ENCODE measurements at places on chromosomes 6 and 20.

GRCh38 chr6:136793363-136793762 lies 1.1 kb upstream of the MAP3K5 start:
- peak overlapping the region; percentile 97 for H3K27ac ChIP-seq
- H3K4me3 ChIP-seq = peak overlapping the region; percentile 97
- H3K36me3 ChIP-seq = peaks cover 5% of the 10 kb centered on the region
- no peak for DNase-seq
- peaks cover 19% of the 10 kb centered on the region for H3K4me1 ChIP-seq

DNA sequence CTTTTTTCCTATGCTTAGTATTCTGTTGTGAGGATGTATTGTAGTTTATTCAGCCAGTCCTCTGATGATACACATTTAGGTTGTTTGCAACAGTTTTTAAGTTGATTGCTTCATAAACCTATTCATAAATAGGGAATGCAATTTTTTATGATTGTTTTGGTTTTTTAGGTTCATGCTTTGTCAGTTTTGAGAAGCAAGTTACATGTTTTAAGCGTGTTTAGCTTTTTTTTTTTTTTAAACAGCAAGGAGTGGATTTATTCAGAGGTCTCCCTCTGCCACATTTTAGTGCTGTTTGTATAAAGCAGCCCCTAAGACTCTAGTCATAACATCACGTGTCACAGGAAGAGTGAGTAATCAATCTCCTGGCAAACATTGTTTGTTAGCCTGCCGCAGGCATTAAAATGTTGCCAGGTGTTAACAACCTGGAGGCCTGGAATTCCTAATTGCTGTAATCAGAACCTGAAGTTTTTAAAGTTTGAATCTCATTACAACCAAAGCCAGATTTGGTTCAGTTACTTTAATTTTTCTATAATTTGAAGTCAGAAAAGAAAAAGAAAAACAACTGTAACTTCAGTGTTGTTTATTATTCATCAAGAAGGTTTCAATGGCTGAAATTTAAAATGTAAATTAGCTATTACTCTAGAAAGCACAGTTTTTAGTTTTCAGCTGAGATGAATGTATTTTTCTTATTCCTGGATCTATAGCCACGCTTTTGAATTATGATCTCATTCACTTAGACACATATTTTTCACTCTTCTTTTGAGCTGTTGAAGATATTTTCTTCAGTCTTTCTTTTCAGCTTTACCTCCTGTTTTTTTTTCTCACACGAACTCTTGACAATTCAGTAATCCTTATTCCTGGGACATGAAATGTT lies 59.2 kb downstream of the KCNS1 start:
- peaks cover 32% of the 10 kb centered on the region for H3K4me1 ChIP-seq
- H3K27me3 ChIP-seq = no peaks in the 10 kb centered on the region
- DNase-seq = no peak

DNA sequence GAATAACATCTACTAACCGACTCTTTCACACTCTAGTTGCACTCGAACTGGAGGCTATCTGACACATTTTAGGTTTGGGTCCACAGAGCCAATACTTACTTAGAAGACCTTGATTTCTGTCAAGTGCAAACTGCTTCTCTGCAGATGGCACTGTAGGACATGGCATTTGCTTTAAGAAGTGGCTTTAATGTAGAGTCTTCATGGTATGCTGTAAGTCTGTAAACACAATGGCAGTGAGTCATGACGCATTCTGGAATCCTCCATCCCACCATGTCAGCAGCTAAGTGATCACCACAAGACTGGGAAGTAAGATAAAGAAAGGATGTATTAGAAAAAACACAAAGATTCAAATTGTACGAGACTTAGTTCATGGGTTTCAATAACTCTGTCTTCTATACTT lies 377.0 kb upstream of the NOX3 start:
- H3K4me1 ChIP-seq = no peaks in the 10 kb centered on the region
- H3K27me3 ChIP-seq = no peaks in the 10 kb centered on the region
- H3K36me3 ChIP-seq = no peaks in the 10 kb centered on the region
- no peak overlapping the region for H3K27ac ChIP-seq
- DNase-seq = no peak

DNA sequence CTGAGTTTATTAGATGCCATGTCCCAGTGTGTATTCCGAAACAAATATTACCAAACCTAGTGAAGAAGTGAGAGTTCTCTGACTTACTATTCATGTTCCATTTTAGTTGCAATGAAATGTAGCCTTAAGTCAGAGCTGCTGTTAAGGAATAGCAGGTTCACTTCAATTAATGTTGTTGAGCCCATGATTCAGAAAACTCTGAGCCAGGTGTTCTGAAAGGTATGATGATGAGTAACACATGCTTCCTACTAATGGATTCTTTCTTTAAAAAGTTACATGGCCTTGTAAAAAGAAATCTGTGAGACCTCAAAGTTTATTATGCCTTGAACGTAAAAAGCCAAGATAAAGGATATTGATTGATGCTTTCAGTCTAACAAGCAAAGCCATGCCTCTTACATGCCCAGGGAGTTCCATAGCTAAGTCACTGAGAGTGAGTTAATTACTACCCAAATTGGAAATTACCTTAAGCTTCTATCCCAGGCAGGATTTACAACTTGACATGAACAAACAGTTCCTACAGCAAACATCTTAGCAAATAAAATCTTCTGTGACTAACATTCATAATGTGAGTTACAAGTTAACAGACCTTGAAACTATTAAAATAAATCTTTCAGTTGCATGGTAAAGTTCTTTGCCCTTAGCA lies 122.9 kb downstream of the AKAP7 start:
- no peaks in the 10 kb centered on the region for H3K27me3 ChIP-seq
- no peak for DNase-seq
- no peak overlapping the region for H3K4me3 ChIP-seq
- peaks cover 11% of the 10 kb centered on the region for H3K4me1 ChIP-seq
- peaks cover 3% of the 10 kb centered on the region for H3K36me3 ChIP-seq
- H3K27ac ChIP-seq = peak overlapping the region; percentile 51

- H3K27me3 ChIP-seq = peaks cover 75% of the 10 kb centered on the region
- DNase-seq = no peak
- H3K4me1 ChIP-seq = no peaks in the 10 kb centered on the region
- H3K4me3 ChIP-seq = no peak overlapping the region
- no peak overlapping the region for H3K27ac ChIP-seq
- H3K36me3 ChIP-seq = peaks cover 4% of the 10 kb centered on the region
Observed at GRCh38 chr20:10662661-10663458, 10.9 kb downstream of the JAG1 start.

- no peaks in the 10 kb centered on the region for H3K36me3 ChIP-seq
- no peaks in the 10 kb centered on the region for H3K27me3 ChIP-seq
- no peak for DNase-seq
- H3K4me3 ChIP-seq = no peak overlapping the region
- no peak overlapping the region for H3K27ac ChIP-seq
Observed at GRCh38 chr6:114024746-114025145, 53.8 kb upstream of the HDAC2 start.

GRCh38 chr20:42603655-42604054 lies 586.1 kb downstream of the PTPRT start:
- no peaks in the 10 kb centered on the region for H3K27me3 ChIP-seq
- no peaks in the 10 kb centered on the region for H3K4me1 ChIP-seq
- no peak for DNase-seq
- no peak overlapping the region for H3K4me3 ChIP-seq
- H3K27ac ChIP-seq = no peak overlapping the region

DNA sequence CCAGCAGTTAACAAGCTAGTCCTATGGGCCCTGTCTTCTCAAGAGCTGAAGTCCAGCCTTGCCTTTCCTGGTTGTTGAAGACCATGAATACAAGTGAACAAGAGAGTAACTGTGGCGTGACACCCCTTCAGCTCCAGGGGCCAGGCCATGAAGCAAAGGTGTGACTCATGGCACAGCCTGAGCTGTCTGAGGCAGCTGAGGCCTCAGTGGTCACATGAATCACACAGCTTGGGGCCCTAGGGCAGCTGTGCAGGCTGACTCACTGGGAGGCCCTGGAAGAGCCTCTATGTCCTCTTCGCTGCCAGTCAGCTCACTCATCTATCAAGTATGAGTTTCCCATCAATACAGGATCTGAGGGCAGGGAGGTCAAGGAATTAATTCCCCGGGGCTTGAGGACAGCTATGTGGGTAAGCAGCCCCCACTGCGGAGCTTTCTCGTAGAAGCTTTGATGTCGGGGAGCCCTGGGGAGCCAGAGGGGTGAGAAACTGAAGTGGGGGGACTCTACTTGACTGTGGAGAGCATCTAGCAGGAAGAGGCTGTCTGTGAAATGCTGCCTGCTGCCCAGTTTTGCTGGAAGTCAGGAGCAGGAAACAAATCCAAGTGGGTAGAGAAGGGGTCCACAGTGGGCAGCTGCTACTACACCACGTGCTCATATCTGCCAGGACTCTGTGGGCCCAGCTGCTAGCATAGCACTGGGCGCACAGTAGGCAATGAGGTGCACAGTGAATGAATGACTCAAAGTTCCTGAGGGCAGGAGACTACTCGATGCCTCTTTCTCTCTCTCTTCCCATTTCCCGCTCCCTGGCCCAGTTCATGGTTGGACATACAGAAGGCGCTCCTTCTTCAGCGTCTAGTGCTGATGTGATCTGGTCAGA lies 13.7 kb upstream of the FAM83C start:
- no peak overlapping the region for H3K27ac ChIP-seq
- no peak for DNase-seq
- peaks cover 7% of the 10 kb centered on the region for H3K4me1 ChIP-seq
- H3K4me3 ChIP-seq = no peak overlapping the region
- H3K36me3 ChIP-seq = no peaks in the 10 kb centered on the region

- H3K27ac ChIP-seq = no peak overlapping the region
- H3K4me1 ChIP-seq = no peaks in the 10 kb centered on the region
- H3K27me3 ChIP-seq = no peaks in the 10 kb centered on the region
- no peaks in the 10 kb centered on the region for H3K36me3 ChIP-seq
- no peak overlapping the region for H3K4me3 ChIP-seq
Observed at GRCh38 chr6:23349521-23350147, 776.4 kb upstream of the NRSN1 start.

DNA sequence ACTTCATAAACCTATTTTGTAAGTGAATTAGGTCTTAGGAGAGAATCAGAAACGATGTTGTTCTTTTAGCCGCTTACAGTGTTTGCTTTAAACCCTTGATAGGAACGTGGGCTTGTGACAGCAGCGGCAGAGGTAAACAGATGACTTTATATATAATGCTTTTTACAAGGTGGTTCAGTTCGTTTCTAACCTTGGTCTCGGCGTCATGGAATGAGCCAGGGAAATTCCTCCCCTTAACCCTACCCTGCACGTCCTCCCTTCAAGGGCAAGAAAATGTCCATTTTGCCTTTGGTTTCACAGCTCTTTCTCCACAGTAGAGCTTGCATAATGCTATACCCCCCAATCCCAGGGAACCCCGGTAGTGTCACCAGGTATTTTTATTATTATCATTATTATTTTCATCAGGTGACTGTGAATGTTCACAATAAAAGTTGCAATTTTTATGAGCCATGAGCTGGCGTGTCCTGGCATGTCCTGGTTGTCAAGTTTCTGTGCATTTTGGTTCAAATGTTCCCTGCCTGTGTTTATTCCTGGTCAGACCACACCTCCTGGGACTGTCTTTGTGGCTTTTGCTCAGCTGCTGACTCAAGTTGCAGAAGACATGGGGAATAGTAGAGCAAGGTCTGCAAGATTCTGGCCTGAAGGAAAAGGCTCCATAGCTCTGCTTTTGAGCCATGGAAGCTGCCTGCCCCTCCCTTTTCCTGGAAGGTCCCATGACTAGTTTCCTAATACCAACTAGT lies 112.8 kb upstream of the BMP2 start:
- no peak overlapping the region for H3K27ac ChIP-seq
- H3K4me1 ChIP-seq = no peaks in the 10 kb centered on the region
- H3K36me3 ChIP-seq = no peaks in the 10 kb centered on the region
- no peak overlapping the region for H3K4me3 ChIP-seq
- H3K27me3 ChIP-seq = no peaks in the 10 kb centered on the region
